Glutamatergic neuron (in vitro differentiated cells): ENCODE measurements at places on chromosomes 16 and 17. TPM values are rescaled to one million over a fixed set of nuclear protein-coding genes. Genes with fewer than 3 reads are reported as not detected.

GRCh38 chr16:27232061-27232900 is 29.0 kb downstream of the KDM8 start:
- no peak for DNase-seq

DNA sequence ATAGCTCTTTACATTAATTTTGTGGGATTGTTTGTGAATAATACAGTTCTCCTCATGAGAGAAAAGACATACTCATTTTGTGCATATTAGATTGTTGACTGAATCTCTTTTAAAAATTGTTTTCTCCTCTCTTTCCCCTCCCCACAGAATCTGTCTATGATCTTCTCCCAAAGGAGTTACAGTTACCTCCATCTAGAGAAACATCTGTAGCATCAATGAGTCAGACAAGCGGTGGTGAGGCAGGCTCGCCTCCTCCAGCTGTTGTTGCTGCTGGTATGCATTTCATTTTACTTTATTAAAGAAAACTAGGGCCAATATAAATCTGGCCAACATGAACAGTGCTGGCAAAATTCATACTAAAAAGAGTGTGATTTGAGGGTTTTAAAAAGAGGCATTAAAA is 60.5 kb downstream of the NFAT5 start:
- DNase-seq = no peak

Gene GLIS2
- total RNA-seq = 16.5 TPM

Gene CACNG1
- not detected for total RNA-seq

DNA sequence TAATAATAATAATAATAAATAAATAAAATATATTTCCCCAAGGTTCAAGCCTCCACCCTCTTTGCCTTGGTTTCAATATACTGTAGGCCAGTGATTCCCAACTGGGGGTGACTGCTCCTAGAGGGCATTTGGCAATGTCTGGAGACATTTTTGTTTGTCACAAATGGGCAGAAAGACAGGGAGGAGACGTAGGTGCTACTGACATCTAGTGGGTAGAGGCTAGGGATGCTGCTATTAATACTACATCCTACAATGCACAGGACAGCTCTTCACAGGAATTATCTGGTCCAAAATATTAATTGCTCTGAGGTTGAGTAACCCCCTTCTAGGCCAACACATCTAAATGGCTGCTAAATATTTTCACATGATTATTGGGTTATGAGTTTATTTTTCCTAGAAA is 12.8 kb upstream of the PRR14 start:
- DNase-seq = no peak

- DNase-seq = no peak
Observed at GRCh38 chr16:1125471-1125870, 27.4 kb upstream of the CACNA1H start.

GRCh38 chr17:43410557-43411368 is 12.0 kb downstream of the ARL4D start:
- DNase-seq = no peak

DNA sequence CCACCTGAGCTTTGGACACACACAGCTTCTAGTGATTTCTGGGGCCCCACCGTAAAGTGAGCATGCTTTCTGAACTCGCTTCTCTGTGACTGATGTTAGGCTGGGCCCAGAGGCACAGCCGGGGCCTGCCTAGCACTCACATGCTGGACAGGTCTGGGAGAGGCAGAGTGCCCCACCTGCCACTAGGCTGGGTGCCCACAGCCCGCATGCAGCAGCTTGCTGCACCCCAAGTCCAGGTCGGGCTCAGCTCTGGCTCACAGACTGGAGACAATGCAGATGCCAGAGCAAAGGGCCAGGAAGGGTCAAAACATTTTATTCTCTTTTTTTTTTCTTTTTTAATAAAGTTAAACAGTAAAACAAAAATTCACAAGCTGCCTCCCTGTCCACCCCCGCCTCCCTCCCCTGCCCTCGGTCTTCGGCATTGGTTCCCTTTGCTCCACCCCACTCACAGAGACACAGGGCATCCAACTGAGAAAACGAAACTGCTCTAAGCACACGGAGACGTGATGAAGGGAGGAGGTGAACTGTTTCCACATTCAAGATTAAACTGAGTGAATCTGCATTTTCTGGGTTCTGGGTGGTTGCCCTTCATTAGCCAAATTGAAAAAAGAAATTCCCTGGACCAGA is 9.7 kb downstream of the CNP start:
- DNase-seq = no peak
